ENCODE measurements at places on chromosomes 4 and X.

- DNase-seq: peak; percentile 54
Observed at GRCh38 chr4:159235779-159236368, 133.0 kb downstream of the RAPGEF2 start.

DNA sequence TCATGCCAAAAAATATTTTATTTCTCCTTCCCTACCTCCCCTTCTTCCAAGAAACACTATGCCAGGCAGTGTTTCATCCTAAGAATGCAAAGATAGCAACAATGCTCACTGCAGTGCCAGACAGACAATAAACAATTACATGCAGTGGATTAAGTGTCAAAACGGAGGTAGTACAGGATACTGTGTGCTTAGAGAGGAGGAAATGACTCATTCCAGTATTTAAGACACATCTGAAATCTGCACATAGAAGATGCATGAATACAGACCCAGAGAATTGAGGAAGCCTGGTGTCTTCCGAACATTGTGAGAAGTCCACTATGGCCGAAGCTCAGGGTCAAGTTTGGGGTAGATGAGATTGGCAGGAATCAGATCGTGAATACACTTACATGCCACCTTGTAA lies 326.4 kb downstream of the PPP3CA start:
- peak; percentile 76 for DNase-seq

DNA sequence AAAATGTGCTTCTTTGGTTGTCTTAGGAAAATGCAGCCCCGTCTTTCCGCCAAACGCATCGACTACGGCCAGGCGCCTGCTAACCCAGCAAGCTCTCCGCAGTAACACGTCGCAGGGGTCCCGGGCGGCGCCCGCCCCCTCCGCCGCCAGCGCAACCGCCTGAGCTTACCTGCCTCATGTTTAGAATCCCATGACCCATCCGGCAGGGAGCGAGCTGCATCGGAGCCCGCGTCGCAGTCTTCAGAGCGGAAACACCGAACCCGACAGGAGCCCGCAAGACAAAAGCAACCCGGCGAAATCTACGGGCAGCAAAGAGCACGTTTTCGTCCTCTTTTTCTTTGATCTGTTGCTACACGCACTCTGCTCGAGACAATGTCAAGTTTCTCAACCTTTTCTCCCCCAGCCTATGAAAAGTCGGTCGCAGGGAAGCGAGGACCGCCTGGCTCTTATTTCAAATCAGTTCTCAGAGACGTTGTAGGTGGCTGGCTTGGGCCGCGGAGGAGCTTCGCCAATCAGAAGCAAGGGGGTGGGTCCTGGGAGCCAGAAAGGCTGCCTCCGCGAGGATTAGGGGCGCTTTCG lies at the start of gene MID1:
Gene MID1, minus strand, starts transcription at position 465 of the 579 bp plus-strand sequence. CDS start 53,038 bp downstream, outside the sequence.
- peak; percentile 75 for DNase-seq

DNA sequence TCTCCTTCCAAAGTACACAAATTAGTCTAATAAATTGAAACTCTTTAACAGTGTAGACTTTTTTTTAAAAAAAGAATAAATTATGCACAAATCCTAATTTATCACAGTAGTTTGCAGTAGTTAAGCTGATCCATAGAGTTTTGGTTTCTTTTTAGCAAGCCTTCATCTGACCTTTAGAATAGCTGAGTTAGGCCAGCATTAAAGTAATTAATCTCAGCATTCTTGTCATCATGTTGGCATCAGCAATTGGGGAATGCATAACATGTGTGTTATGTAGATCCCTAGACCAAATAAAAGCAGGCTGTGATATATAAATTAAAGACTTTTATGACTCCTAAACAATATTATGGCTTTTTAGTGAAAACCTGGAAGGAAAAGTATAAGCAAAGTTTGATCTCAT lies 426.5 kb upstream of the PABPC4L start:
- peak; percentile 31 for DNase-seq

GRCh38 chr4:112840061-112840460 lies 203.1 kb downstream of the LARP7 start:
- DNase-seq: peak; percentile 36

DNA sequence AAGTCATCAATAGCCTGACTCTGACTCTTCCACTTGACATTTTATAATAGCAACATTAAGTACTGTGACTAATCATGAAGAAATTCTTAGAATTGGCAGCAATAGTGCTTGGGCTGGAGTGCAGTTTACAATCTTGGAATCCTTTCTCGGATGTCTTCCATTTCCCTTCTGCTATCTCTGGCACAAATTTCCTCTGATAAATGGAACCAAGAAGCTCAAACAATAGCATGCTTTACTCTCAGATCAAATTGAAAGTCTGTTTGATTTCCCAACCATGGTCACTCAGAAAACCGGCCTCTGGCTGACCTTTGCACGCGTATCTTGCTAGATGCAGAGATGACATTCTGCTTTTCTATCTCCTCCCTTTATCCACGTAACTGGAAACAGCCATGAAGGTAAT lies 99.0 kb upstream of the SPANXC start:
- peak; percentile 86 for DNase-seq

GRCh38 chr4:31458813-31459212 lies 738.6 kb downstream of the PCDH7 start:
- peak; percentile 25 for DNase-seq

DNA sequence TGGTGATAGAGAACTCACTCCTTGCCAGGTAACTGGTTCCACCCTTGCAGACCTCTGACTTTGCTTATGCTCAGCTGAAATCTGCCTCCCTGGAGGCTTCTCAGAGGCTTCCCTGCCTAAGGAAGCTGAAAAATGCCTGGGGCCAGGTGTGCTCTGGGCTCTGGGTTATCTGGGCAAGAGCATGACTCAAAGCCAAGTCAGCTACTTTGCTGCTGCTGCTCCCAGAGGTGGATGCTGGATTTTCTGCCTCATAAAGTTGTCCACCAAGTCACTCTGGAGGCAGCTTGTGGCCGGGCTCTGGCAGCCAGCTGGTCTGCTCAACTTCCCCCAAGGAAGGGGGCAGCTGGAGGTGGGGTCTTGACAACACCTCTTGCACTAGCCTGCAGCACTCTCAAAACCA lies 132.7 kb downstream of the PJA1 start:
- no peak for DNase-seq

- DNase-seq: no peak
Observed at GRCh38 chr4:68283714-68284113, 38.2 kb upstream of the TMPRSS11B start.

GRCh38 chrX:101619364-101619763 lies 1.6 kb upstream of the ARMCX6 start:
- DNase-seq: peak; percentile 39

DNA sequence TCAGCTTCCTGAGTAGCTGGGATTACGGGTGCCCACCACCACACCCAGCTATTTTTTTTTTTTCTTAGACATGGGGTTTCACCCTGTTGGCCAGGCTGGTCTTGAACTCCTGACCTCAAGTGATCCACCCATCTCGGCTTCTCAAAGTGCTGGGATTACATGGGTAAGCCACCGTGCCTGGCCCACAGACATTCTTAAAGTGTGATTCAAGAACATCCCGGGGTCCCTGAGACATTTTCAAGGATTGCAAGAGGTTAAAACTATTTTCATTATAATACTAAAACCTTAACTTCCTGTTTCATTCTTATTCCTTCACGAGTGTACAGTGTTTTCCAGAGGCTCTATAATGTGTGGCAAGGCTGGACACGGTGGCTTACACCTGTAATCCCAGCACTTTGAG lies 318.7 kb downstream of the CAMK2D start:
- peak; percentile 42 for DNase-seq

GRCh38 chr4:80072228-80072743 lies 743 bp downstream of the ANTXR2 start:
- no peak for DNase-seq

- DNase-seq: peak; percentile 14
Observed at GRCh38 chr4:108166441-108167315, 2.1 kb downstream of the LEF1 start.

GRCh38 chr4:113455061-113455460 lies 306.5 kb downstream of the CAMK2D start:
- no peak for DNase-seq

- peak; percentile 39 for DNase-seq
Observed at GRCh38 chrX:46978341-46979291, 66.4 kb downstream of the JADE3 start.

- DNase-seq: no peak
Observed at GRCh38 chr4:14792702-14793227, 209.5 kb upstream of the CPEB2 start.

DNA sequence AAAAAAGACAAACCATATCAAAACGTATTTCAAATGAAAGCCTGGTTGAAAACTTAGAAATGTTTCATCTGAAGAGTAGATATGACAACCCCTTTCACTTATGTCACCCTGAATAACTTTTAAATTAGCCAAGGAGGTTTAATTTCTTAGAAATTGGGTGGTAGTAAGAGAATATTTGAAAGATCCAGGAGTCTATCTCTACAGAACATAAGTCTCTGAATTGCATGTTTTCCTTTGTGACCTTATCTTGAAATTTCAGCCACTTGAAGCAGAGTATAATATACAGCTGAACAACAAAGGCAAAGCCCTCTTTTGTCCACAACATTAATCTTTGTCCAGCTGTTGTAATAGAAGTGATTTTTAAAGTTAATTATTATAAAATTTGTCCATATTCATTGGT lies 49.5 kb downstream of the TMEM154 start:
- DNase-seq: no peak

DNA sequence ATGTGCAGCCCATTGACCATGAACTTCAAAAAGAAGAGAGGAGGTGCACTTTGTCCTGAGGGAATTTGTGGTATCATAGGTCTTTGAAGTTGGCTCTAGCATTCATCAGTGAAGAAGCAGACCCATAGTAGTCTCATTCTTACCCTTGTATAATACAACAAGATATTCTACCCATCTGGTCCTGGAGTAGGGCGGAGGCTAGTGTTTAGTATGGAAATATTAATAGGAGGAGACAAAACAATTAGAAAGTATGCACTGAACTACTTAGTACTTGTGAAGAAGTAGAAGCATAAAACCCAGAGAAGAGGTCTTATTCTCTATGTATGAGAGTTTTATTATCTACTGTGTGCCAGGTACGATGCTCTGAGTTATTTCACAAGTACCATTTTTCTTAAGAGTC lies 189.0 kb downstream of the AASDH start:
- no peak for DNase-seq

GRCh38 chr4:187606581-187606980 lies 389.0 kb upstream of the ZFP42 start:
- DNase-seq: peak; percentile 13

GRCh38 chr4:152620915-152621314 lies 58.9 kb downstream of the TMEM154 start:
- DNase-seq: no peak

- DNase-seq: no peak
Observed at GRCh38 chrX:69424161-69424560, 80.0 kb upstream of the NALF2 start.

- DNase-seq: no peak
Observed at GRCh38 chrX:103467887-103468286, 51.4 kb downstream of the RAB40A start.

GRCh38 chrX:72271812-72272211 lies 5.2 kb downstream of the RPS4X start:
- no peak for DNase-seq

GRCh38 chrX:123432361-123433150 lies 248.5 kb downstream of the GRIA3 start:
- no peak for DNase-seq

DNA sequence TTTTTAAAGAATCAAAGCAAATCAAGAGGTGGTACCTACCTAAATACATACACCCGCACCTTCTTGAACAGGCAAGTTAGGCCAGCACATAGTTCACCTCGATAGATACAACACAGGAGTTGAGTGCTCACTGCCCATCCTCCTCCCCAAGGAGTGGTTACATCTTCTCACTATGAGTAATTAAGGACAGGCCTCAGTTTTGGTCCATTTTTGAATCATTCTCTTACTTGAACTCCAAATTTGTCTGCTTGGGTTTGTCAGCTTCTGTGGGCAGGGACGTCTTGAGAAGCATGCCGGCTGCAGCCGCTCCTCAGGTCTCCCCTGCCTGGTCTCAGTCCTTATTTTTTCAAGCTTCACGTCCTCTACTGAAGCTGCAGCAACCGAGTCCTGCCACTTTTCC lies 190.6 kb upstream of the RBPJ start:
- DNase-seq: no peak

DNA sequence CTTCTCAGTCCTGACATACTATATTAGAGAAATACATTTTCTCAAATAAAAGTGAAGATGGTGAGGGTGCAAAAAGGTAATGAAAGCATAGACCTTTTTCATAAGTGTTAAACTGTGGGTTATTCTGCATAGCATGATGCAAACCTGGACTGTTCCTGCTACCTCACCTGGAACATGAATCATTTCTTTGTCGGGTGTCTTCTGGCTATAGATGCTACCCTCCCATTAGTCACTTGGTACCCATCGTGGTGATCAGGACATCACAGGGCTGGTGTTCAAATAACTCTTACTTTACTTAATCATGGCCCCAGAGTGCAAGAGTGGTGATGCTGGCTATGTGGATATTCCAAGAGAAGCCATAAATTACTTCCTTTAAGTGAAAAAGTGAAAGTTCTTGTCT lies 264.7 kb upstream of the AGA start:
- no peak for DNase-seq

GRCh38 chrX:7318241-7318640 lies 170.3 kb upstream of the PUDP start:
- DNase-seq: no peak

DNA sequence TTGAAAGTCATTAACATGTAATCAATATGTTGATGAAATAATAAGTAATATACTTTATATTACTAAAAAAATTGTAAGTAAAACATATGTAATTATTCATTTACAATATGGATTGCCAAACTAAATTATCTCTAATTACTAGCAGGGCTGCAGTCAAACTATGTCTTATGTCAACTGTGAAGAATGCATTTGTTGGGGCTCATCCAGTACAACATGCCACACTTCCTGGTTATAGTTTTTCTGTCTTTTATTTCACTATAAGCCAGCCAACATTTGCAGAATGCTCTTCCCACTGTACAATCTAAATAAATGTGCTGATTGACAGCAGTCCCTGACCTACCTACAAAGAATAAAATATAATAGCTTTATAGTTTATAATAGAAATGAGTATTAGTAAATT lies 975.4 kb upstream of the NDST4 start:
- peak; percentile 8 for DNase-seq

- DNase-seq: peak; percentile 89
Observed at GRCh38 chrX:140274811-140275525, 229.9 kb downstream of the SOX3 start.

All from astrocyte (in vitro differentiated cells and primary cell).